ENCODE measurements at places on chromosomes 16 and 17.

GRCh38 chr16:81127051-81127450 is 30.9 kb upstream of the GCSH start:
- DNase-seq: no peak

DNA sequence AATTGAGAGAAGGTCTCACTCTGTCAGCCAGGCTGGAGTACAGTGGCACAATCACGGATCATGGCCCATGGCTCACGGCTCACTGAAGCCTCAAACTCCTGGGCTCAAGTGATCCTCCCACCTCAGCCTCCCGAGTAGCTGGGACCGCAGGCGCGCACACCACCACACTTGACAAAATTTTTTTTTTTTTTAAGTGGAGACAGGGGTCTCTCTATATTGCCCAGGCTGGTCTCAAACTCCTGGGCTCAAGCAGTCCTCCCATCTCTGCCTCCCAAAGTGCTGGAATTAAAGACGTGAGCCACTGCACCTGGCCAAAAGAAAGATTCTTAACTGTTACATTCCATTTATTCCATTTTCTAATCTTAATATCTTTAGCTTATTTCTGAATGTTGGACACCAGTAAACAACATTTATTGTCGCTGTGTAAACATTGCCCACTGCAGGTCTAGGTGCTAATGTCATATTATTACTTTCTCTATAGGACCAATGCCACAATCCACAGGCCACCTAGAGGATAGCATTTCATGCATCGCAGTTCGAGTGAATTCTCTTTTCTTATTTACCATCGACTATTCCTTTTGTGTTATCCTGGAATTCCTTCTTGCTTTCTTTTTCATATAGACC is 123.7 kb downstream of the PITPNC1 start:
- DNase-seq: no peak

DNA sequence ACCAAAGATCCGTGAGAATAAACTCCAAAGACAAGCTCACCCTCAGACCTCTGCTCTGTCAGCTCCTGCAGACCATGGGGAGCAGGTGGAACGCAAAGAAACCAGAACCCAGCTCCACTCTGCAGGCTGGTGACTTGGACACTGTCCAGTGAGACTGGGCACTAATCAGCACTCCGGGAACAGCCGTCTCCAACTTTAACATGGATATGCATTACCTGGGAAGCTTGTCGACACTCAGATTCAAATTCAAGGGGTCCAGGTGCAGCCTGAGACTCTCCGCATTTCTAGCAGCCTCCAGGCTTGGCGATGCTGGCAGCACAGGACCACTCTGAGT is 9.1 kb downstream of the SLX4 start:
- no peak for DNase-seq

DNA sequence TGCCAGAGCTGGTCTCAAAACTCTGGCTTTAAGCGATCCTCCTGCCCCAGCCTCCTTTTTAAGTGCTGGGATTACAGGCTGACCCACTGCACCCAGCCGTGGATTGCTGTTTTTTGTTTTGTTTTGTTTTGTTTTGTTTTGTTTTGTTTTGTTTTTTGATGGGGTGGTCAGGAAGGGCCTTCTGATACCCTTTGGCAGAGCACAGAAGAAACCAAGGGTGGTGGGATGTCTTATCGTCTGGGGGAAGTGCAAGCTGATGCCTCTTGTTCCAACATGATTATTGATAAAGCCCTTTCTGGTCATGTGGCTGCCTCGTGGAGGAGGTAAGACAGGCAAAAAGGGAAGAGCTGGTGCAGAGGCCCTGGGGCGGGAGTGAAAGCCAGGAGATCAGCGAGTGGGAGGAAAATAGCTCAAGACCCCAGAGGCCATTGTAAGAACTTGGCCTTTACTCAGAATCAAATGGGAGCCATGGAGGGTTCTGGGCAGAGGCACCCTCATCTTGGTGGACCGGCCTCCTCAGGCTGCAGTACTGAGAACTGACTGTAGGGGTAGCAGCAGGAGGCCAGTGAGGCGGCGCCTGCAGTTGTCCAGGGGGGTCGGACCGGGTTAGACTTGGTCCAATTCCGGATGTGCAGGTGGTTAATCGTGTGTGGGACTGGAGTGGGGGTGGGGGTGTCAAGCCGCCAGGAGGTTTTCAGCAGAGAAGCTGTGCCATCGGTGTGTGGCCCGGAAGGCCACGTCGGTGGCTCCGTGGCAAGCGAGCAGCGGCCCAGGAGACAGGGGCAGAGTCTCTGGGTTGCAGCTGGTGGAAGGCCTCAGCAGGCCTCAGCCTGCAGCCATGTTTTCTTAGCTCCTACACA is 84.4 kb upstream of the GSE1 start:
- DNase-seq: no peak

- no peak for DNase-seq
Measured at GRCh38 chr17:76149214-76149613, 8.2 kb upstream of the FOXJ1 start.

- no peak for DNase-seq
Measured at GRCh38 chr16:63717806-63718205, 1404.1 kb downstream of the CDH11 start.

DNA sequence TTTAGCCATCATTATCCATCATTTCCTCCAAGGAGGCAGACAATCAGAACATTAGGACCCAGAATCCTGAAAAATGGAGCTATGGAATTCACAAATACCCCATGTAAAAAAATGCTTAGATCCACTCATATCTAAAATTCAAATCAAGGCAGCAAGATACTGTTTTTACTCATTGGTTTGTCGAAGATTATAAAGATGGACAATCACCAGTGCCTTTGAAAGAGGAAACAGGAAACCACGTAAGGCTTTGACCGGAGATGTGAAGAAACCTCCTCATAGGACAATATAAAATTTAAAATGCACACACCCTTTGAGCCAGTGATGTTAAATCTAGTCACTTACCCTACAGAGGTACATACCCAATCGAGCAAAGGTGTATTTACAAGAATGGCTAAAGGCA is 130.0 kb downstream of the XYLT1 start:
- no peak for DNase-seq

GRCh38 chr17:10136258-10136981 is 62.0 kb downstream of the GAS7 start:
- no peak for DNase-seq

GRCh38 chr16:84182104-84182503 is 4.8 kb downstream of the TAF1C start:
- no peak for DNase-seq

GRCh38 chr17:77140166-77140877 is 447 bp upstream of the SEC14L1 start:
- peak; percentile 98 for DNase-seq

DNA sequence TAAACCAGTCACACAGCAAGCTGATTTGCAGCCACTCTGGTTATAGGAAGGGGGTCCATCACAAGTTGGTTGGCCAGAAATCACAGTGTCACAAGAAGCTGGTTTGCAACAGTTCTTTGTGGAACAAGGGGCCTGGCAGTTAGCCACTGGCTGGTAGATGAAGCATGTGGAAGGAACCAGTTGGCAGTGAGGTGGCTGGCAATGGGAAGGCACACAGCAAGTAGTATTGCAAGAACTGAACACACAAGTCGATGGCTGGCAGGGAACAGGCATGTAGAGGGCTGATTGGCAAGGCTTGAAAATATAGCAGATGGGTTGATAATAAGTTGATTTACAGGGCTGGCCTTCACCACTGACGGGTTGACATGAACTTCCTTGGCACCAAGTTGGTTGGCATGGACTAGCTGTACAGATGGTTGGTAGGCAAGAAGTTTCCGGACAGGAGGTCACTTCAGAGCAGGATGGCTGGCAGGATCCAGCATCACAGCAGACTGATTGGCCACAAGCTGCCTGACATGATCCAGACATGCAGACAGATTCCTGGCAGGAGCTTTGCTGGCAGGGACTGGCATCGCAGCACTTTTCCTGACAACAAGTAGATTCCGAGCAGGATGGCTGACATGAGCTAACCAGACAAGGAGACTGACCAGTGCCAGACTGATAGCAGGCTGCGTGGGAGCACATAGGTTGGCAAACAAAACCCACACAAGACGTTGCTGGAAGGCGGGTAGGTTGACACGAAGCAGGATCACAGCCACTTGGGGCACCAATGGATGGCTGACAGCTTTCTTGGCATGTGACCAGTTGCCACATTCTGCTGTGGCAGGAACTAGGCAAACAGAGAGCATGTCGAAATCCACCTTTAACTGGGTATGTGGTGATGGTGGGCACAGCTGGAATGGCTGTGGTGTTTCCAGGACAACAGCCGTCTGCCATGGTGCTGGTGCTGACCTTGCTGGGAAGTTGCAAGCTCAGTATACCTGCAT is at the start of gene KRTAP29-1:
Gene KRTAP29-1 (minus strand): TSS at position 936 of the 986 bp plus-strand sequence. CDS start 0 bp downstream, at position 936.
- no peak for DNase-seq

DNA sequence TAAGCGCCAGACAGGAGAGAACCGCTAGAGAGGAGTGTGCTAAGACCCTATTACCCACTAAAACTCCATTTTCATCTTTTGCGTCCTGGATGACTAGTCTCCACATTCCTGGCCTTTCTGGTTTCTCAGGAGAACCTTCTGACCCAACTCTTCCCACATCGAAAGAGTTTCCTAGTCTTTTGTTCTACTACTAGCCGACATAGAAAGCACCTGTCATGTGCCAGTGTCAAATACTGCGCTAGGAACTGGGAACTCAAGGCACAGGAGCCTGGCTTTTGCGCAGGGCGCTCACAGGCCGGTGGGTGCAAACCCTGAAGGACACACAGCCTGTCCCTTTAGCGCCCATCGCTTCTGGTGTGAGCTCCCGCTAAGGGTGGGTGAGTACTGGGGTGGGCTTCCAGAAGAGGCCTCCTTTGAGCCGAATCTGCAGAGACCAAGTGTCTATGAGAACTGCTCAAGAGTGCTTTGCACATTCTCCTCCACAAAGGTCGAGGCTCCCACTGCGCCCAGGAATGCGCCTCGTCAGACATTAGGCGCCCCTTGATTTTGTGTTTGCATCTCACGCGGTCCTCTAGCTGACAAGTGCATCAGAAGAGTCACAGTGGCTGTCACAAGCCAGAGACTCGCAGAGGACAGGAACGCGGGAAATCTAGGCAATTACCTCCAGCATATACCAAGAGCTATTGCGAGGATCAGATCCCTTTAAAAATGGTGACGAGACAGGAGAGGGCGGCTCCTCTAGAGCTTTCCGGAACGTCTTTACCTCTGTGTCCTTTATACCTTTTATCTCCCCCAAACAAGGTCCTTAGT is 2.0 kb upstream of the PSMB3 start:
- DNase-seq: peak; percentile 37

GRCh38 chr17:29723278-29724047 is 100.8 kb upstream of the CORO6 start:
- no peak for DNase-seq

GRCh38 chr17:73132085-73132492 is 32.7 kb upstream of the SSTR2 start:
- no peak for DNase-seq

DNA sequence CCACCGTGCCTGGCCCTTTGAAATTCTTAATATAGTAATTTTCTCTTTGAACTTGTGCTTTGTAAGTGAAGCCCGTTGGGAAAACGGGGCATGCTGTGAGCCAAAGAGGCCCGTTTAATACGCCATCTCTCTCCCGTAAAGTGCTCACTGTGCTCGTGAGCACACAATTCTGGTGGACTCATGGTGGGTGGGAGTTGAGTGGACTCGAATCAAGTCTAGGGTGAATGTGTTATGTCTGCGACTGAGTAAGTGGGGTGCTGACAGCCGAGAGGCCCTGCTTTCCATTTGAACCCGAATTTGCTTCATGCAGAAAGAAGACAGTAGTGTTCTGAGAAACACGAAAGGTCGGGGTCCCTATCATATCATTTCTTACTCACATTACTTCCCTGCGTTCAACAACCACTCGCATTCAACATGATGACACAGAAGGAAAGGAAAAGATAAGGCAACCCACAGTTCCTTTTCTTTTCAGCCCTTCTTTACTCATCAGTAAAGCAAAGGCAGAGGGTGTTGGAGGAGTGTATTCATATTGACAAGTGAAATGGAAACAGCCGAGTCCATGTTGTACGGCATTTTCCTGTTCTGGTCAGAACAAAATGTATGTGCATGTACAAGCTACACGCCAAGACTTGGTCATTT is 4.8 kb upstream of the ATP2A3 start:
- DNase-seq: no peak

- DNase-seq: no peak
Measured at GRCh38 chr17:59498530-59499307, 66.7 kb upstream of the DHX40 start.

GRCh38 chr17:56447171-56447570 is 146.3 kb upstream of the NOG start:
- no peak for DNase-seq

GRCh38 chr16:79928142-79928873 is 327.8 kb upstream of the MAF start:
- no peak for DNase-seq

DNA sequence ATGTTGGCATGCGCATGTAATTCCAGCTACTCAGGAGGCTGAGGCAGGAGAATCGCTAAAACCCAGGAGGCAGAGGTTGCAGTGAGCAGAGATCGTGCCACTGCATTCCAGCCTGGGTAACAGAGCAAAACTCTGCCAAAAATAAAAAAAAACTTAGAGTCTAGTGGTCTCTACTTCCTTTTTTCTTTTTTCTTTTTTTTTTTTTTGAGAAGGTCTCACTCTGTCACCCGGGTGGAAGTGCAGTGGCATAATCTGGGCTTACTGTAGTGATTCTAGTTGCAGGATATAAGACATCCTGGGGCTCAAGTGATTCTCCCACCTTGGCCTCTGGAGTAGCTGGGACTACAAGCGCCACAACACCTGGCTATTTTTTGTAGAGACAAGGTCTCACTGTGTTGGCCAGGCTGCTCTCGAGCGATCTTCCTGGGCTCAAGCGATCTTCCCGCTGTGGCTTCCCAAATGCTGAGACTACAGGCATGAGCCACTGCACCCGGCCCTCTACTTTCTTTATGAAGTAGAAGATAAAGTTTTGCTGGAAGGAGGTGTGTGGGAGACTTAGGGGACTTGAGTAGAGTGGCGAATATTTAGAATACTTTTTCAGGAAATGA is 47.9 kb upstream of the TAOK1 start:
- no peak for DNase-seq

DNA sequence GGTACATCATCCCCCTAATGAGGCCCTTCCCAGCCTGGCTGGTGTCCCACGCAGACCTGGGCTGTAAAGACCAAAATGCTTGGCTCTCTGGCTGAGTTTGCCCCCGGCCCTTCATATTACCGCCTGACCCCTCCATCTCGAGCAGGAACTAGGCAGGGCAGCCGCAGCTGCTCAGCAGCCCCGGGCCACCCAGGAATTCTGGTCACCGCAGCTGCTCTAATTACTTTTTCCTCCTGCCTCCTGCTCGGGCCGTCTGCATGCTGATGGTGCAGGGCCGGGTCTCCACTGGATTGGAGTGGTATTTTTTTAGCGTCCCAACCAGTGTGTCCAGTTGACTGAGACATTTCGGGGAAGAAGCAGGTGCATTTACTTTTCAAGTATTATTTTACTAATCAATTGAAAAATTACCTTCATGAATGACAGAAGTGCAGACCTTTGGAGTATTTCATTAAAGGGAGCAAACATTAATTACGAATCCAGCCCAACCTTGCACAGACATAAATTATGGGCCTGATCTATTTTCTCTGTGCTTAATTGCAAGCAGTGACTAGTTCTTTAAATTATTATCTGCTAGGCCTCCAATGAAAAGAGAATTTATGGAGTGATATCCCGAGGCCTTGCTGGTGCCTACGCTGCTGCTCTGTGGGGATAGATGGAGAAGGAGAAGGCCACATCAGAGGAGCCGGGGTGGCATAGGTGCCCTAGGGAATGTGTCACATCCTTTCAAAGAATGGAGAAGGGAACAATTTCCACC is 176.2 kb downstream of the CYLD start:
- no peak for DNase-seq

- no peak for DNase-seq
Measured at GRCh38 chr17:40283662-40284061, 4.0 kb upstream of the CDC6 start.

Data from NCI-H2227 treated with DMSO at 0.1 percent for 48 hours (cell line).